Activated CD4-positive, alpha-beta T cell treated with anti-CD3 and anti-CD28 coated beads, Interleukin-2, amount 50 U/mL, for 4 hours (primary cell): ENCODE measurements at places on chromosomes 11 and 22.

- no peak for DNase-seq
These were observed 35.7 kb downstream of the CELF1 start for GRCh38 chr11:47516984-47517853.

DNA sequence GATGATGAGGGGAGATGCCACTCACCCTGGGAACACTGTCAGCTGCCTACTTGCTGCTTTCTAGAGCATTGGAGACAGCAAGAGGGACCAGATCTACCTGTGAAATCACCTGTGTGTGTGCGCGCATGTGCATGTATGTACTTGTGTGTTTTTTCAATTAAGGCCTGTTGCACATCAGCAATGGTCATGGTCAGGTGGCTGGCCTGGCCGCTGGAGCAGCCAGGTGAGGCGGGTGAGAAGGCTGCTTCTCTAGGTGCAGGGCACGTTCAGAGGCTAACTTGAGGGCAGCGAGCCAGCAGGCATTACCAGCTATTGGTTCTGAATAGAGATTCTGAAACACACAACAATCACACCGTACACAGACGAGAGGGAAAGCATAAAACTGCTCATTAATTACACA lies 65.1 kb downstream of the PARVG start:
- no peak for DNase-seq

DNA sequence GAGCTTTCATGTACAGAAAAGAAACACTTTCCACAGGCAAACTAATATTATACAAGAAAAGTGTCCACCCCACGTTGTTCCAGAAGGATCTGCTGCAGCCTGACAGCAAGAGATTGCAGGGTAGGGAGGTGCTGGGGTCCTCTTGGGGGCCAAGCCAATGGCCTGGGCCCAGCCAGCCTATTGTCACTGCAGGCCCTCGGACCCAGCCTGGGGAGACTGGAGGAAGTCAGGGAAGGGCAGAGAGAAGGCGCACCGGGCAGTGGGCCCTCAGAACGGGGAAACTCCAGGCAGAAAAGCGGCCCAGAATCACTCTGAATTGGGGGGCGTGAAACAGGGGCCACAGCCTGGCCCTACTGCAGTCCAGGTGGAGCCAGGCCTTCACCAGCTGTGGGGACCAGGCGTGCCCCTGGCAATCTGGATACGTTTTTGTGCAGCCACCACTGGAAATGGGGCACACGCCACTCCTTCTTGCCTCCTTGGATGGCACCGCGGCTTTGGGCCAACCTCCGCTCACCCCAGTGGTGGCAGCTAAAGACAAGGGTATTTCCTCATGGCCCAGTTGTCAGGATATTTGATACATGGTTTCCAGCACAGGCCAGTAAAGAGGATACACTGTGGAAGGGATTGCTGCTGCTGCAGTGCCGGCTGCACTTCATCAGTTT lies 3.9 kb upstream of the NAP1L4 start:
- DNase-seq: no peak

- DNase-seq: no peak
These were observed 45.7 kb downstream of the TTC17 start for GRCh38 chr11:43404406-43404805.

DNA sequence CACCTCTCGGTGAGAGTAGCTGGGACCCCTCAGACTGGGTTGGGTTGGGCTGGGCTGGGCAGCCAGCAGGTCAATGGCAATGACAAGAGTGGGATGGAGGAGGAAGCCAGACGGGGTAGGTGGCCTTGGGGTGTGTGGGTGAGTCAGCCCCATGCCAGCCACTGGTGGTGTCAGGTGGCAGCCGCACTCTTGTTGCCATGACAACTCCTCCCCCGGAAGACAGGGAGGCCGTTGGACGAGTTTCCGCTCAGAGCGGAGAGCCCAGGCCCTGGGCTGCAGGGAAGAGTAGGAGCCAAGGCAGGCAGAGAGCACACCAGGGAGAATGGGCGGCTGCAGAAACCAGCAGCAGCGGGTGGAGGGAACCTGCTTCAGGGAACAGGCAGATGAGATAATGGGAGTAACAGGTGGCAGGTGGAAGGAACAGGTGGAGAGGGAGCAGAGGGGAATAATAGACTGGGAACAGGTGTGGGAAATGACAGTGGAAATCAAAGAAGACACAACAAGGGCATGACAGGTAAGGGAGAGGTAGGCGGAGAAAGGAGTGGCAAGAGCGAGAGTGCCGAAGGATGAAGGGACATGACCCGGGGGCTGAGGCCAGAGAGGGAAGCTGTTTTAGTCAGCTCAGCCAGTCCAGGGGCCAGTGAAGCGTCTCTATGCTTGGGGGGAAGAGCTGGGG lies 8.7 kb downstream of the SPTBN2 start:
- peak; percentile 13 for DNase-seq
